ENCODE measurements at places on chromosomes 11 and 22. TPM values are rescaled to one million over a fixed set of nuclear protein-coding genes. Genes with fewer than 3 reads are reported as not detected.

DNA sequence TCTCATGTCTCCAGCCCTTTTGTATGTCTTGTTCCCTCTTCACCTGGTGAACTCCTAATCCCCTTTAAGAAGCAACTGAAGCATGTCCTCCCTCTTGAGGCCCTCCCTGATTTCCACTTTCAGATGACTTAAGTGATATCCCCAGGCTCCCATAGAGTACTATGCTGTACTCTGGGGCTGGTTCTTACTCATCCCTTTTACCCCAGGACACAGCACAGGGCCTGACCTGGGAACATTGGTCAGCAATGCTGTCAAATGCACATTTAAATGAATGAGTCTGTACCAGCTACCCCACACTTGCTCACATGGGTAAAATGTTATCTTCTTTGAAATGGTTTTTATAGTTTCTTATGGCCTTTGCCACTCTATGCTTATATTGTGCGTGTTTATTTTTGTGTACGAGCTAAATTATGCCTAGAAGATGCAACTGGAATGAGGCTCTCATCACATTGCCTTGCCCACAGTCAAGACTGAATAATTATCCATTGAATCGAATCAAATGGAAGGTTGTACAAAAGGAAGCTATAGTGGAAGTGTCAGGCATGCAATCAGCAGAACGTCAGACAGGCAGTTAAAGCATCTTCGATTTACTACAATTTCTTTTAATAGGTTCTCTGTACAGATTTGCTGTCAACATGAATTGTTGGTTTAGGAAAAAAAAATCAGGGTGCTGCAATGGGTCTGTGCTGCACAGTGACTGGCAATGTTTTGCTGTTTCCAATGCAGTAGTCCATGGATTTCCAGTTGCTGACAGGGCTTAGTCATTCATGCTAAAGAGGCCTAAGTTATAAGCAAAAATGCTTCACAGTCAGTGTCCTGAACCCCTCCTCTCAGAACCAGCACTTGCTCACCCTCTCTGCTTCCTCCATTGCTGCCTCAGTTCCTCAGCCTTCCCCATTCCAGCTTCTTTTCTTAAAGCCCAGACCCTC, 79.5 kb downstream of the PARVA start:
- no peak for DNase-seq

- no peak for DNase-seq
These were observed 15.0 kb downstream of the CABP7 start for GRCh38 chr22:29734838-29735237.

DNA sequence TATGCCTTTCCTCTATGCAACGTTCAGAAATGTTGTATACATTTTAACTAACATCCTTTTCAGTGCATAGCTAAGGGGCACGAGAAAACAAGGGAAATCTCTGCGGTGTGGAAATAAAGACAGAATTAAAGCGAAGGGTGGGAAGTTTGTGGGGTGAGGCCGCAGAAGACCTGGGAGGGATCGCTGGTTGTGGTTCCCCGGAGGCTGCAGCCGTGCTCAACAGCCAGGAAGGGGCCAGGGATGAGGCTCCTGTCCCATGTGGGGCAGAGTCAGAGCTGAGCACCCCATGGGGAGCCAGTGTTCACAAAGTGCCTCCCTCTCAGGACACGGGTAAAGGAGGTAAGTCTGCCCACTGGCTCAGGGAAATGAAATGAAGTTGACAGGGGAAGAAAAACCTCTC, 67.5 kb downstream of the MYEOV start:
- DNase-seq, result no peak

SNX32 gene
- 0.81 TPM for polyA plus RNA-seq

ANGPTL5 gene
- not detected for polyA plus RNA-seq

RBMXL2 gene
- polyA plus RNA-seq, result not detected

MISFA gene
- 2.4 TPM for polyA plus RNA-seq

Measured in SK-N-SH (cell line).